ENCODE measurements at places on chromosomes 4 and X. TPM values are rescaled to one million over a fixed set of nuclear protein-coding genes. Genes with fewer than 3 reads are reported as not detected.

- H3K4me3 ChIP-seq = no peak overlapping the region
- no peak overlapping the region for H3K27ac ChIP-seq
- no peaks in the 10 kb centered on the region for H3K36me3 ChIP-seq
- H3K27me3 ChIP-seq = no peaks in the 10 kb centered on the region
- DNase-seq = no peak
Observed at GRCh38 chrX:103002576-103002975, 61.4 kb downstream of the BEX1 start.

DNA sequence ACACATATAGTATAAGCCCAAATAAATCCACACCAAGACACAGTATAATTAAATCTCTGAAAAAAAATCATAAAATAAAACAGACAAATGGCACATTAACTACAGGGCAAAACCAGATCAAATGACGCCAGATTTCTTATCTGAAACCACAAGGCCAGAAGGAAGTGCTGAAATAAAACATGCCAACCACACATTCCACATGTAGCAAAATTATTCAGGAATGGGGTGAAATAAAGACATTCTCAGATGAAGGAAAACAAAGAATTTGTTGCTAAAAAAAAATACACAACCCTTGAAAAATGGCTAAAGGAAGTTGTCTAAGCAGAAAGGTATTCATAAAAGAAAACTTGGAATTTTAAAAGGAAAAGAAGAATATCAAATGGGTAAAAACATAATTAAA is 4.5 kb upstream of the DCAF12L1 start:
- DNase-seq = no peak
- no peaks in the 10 kb centered on the region for H3K36me3 ChIP-seq
- no peaks in the 10 kb centered on the region for H3K4me1 ChIP-seq
- no peak overlapping the region for H3K27ac ChIP-seq

- H3K4me1 ChIP-seq = peaks cover 3% of the 10 kb centered on the region
- H3K4me3 ChIP-seq = no peak overlapping the region
- no peak overlapping the region for H3K27ac ChIP-seq
- H3K27me3 ChIP-seq = no peaks in the 10 kb centered on the region
- no peaks in the 10 kb centered on the region for H3K36me3 ChIP-seq
Observed at GRCh38 chr4:54930226-54930625, 195.2 kb downstream of the KDR start.

DNA sequence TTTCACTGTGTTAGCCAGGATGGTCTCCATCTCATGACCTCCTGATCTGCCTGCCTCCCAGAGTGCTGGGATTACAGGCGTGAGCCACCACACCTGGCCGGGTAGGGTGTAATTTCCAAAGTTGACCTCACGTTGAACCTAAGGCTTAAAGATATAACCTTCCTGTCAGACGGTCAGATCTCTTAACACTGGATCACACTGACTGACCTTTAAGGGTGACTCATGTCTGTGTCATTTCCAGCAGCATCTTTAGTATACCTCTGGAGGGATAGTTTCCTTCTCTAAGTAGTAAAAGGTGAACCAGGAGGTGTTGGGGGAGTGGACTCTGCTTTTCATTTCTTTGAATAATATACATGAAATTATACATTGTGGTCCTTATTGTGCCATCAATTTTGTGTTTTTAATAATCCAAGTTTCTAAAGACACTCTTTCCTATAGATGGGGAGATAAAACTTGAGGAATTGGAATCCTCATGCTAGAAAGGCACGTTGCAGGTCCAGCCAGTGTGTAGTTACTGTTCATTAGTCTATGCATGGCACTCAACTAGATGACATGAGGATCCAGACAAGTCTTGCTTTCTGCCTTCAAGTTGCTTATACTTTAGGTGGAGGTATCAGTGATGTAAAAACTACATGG is 45.7 kb downstream of the ARHGAP10 start:
- DNase-seq = no peak
- no peaks in the 10 kb centered on the region for H3K36me3 ChIP-seq
- H3K27ac ChIP-seq = no peak overlapping the region
- H3K27me3 ChIP-seq = no peaks in the 10 kb centered on the region
- H3K4me3 ChIP-seq = no peak overlapping the region
- H3K4me1 ChIP-seq = peaks cover 21% of the 10 kb centered on the region

The TEC gene
- 0.22 TPM for total RNA-seq

The NXF2B gene
- 2.2 TPM for total RNA-seq

The RAB41 gene
- not detected for total RNA-seq

The ADH1A gene
- total RNA-seq = not detected

The GCNA gene
- 0.97 TPM for total RNA-seq

Measured in neural progenitor cell (in vitro differentiated cells).